Glutamatergic neuron (in vitro differentiated cells): ENCODE measurements at places on chromosomes 16 and 17. TPM values are rescaled to one million over a fixed set of nuclear protein-coding genes. Genes with fewer than 3 reads are reported as not detected.

FOXC2 gene
- total RNA-seq: not detected

DNA sequence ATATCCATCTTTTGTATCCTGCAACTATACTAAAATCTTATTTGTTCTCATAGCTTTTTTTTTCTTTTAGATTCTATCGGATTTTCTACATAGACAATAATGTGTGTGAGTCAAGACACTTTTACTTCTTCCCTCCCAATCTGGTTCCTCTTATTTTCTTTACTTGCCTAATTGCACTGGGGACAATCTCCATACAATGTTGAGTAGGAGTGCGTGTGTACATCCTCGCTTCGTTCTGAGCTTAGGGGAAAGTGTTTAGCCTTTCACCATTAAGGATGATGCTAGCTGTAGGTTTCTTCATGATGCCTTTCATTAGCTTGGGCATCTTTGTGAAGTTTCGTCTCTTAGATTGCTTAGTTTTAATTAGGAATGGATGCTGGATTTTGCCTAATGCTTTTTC lies 2.9 kb downstream of the SPATA32 start:
- no peak for DNase-seq

- DNase-seq: no peak
Observed at GRCh38 chr17:21008160-21008915, 34.5 kb downstream of the USP22 start.

GRCh38 chr16:89283449-89283848 lies 65.9 kb downstream of the ZNF778 start:
- no peak for DNase-seq

GRCh38 chr16:25587783-25588182 lies 104.0 kb upstream of the HS3ST4 start:
- no peak for DNase-seq

DNA sequence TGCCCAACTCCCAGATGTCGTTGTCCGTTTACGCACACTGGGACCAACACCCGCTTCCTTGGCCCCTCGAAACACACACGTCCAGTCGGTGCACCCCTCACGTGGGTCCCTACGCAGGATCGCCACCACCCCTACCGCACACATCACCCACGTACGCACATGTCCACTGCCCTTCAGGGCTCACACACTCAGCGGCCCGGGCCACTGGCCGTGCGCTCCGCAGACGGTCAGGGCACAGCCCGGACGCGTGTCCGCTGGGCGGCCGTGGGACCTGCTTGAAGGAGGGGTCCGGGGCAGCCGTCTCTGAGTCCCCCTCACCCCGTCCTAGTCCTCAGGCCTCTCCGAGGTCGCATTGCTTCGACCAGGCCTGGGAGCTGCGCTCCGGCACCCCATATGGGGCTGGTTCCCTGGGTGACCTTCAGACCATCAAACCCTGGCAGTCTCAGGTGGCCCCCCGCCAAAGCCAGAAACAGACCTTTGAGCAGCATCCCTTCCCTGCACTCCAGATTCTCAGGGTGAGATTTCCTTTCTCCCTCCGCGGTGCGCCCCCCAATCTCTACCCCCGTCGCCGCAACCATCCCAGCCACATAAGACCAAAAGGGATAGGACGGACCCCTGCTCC lies 914 bp upstream of the GPRC5B start:
- DNase-seq: peak; percentile 39
